ENCODE measurements at places on chromosomes 3 and 15. TPM values are rescaled to one million over a fixed set of nuclear protein-coding genes. Genes with fewer than 3 reads are reported as not detected.

GOLGA8T gene
- not detected for total RNA-seq

ACAN gene
- total RNA-seq, result 31.7 TPM

CHRM5 gene
- total RNA-seq, result not detected

RTP1 gene
- total RNA-seq, result 0.48 TPM

C3orf20 gene
- 0.30 TPM for total RNA-seq

PLA2G4F gene
- total RNA-seq, result not detected

DUOXA2 gene
- not detected for total RNA-seq

TRIM59 gene
- 3.4 TPM for total RNA-seq

C3orf22 gene
- total RNA-seq, result not detected

ZNF662 gene
- 18.1 TPM for total RNA-seq

SHC4 gene
- 18.6 TPM for total RNA-seq

CYP11A1 gene
- total RNA-seq, result 1.3 TPM

TUSC7 gene
- not detected for total RNA-seq

MKRN2 gene
- 22.2 TPM for total RNA-seq

TMF1 gene
- 45.6 TPM for total RNA-seq

GPR27 gene
- total RNA-seq, result 2.1 TPM

C15orf62 gene
- total RNA-seq, result 0.19 TPM

FRMD4B gene
- 23.5 TPM for total RNA-seq

NR2E3 gene
- 3.2 TPM for total RNA-seq

GOLGA8S gene
- total RNA-seq, result 0.52 TPM

FOXB1 gene
- total RNA-seq, result not detected

CHDH gene
- total RNA-seq, result 3.7 TPM

PRR20G gene
- not detected for total RNA-seq

HGD gene
- total RNA-seq, result 0.39 TPM

CNTN3 gene
- 9.8 TPM for total RNA-seq

SERPINI2 gene
- 0.49 TPM for total RNA-seq

TAGLN3 gene
- total RNA-seq, result not detected

AHSG gene
- not detected for total RNA-seq

GOLGA6D gene
- 0.12 TPM for total RNA-seq

C15orf39 gene
- total RNA-seq, result 26.8 TPM

LMAN1L gene
- total RNA-seq, result not detected

COL6A6 gene
- total RNA-seq, result 0.09 TPM

APBA2 gene
- total RNA-seq, result 2.1 TPM

WNT5A gene
- 10.6 TPM for total RNA-seq

NANOGP8 gene
- total RNA-seq, result 1.5 TPM

PIERCE2 gene
- 0.75 TPM for total RNA-seq

SERPINI1 gene
- total RNA-seq, result 13.5 TPM

CPNE9 gene
- not detected for total RNA-seq

SENP8 gene
- 1.5 TPM for total RNA-seq

RPP14 gene
- 13.0 TPM for total RNA-seq

IGSF11 gene
- 0.75 TPM for total RNA-seq

DPPA2 gene
- not detected for total RNA-seq

PRRT3 gene
- total RNA-seq, result 1.7 TPM

TMEM207 gene
- total RNA-seq, result not detected

DAZL gene
- not detected for total RNA-seq

SAMMSON gene
- total RNA-seq, result 25.6 TPM

SOX2 gene
- 0.29 TPM for total RNA-seq

SEMA5B gene
- 4.9 TPM for total RNA-seq

CLDN16 gene
- not detected for total RNA-seq

RAB27A gene
- 54.3 TPM for total RNA-seq

ROPN1 gene
- not detected for total RNA-seq

GTF2E1 gene
- total RNA-seq, result 15.8 TPM

SCN5A gene
- total RNA-seq, result 0.45 TPM

CRABP1 gene
- 1.9 TPM for total RNA-seq

CPA3 gene
- 20.5 TPM for total RNA-seq

REC114 gene
- not detected for total RNA-seq

Data from aorta (tissue), 5 donors.